Panc1 (cell line): ENCODE measurements at places on chromosomes 2 and 18.

GRCh38 chr2:151478011-151478410, 68.3 kb downstream of the RIF1 start:
- DNase-seq: no peak

- no peak for DNase-seq
These were observed 5.9 kb downstream of the GEN1 start for GRCh38 chr2:17759805-17760204.

DNA sequence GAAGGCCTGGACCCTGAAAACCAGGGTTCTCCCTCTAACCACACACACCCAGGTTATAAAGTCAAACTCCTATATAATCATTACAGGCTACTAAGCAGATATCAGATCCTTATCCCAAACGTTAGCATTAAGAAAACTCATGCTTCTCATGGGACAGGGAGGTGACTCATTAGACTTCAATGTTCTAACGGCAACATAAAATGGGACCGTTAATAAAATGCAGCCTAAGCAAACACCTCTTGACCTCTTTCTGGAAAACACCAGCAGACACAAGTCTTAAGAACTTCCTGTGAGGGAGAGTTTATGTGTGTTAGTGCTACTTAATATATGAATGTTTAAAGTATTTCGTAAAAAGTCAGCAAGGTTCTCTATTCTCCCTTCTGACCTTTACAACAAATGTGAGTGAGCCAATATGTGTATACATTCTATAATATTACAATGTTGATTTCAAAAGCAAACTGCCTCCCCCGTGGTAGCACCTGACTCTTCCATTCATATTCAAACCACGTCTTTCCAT, 31.7 kb downstream of the LPIN2 start:
- peak; percentile 64 for DNase-seq

- DNase-seq: no peak
These were observed 84.5 kb downstream of the ABI2 start for GRCh38 chr2:203412546-203413331.

DNA sequence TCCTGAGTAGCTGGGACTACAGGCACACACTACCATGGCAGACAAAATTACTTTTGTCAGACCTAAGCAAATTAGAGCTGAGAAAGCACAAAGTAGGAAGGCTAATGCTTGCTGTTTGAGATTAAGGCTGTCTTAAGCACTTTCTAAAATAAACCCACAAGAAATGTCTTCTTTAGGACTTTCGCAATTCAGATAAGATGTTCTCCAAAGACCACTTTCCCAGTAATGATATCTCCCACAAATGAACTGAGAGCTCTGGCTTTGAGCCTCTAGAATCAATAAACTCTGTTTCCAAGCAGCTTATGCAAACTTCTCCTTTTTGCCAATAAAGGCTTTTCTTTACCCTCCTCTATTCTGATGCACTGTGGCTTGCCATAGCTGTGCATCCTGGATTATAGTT, 32.0 kb upstream of the GALNT1 start:
- DNase-seq: no peak

DNA sequence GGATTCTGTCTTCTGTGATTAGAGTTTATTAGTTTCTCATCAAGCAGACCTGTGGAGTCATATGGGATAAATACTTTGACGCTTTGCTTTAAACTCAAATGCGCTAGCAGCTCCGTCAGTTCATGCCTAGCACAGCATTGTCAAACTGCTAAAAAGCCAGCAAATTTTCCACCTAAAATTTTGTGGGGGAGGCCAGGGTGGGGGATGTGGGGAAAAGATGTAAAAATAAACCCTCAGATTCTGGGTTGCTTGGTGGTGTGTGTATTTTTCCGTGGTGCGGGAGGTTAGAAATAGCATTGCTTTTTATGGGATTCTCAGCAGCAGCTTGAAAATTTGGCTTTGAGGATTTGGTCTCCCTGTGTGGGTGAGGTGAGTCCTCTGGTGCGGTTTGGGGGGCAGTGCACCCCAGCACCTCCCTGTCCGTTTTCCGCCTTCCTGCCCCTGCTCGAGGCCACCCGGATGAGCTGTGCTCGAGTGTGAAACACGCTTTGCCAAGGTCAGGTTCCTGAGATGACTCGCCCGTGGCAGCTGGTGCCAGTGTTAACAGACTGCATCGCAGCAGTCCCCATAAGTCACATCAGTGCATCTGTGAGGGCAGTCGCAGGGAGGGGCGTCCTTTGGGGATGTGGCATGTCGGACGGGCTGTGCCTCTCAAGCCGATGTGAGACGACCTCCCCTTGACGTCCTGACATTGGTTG, 65.9 kb downstream of the LDLRAD4 start:
- no peak for DNase-seq

- DNase-seq: no peak
These were observed 47.5 kb downstream of the KDM3A start for GRCh38 chr2:86488561-86489250.

- no peak for DNase-seq
These were observed 40.4 kb downstream of the CDKL4 start for GRCh38 chr2:39203382-39203781.

- no peak for DNase-seq
These were observed 1035.8 kb upstream of the FANCL start for GRCh38 chr2:59276917-59277316.

GRCh38 chr2:204538182-204539018, 6.9 kb upstream of the PARD3B start:
- no peak for DNase-seq

GRCh38 chr2:63700271-63700670, 111.5 kb downstream of the MDH1 start:
- DNase-seq: no peak

DNA sequence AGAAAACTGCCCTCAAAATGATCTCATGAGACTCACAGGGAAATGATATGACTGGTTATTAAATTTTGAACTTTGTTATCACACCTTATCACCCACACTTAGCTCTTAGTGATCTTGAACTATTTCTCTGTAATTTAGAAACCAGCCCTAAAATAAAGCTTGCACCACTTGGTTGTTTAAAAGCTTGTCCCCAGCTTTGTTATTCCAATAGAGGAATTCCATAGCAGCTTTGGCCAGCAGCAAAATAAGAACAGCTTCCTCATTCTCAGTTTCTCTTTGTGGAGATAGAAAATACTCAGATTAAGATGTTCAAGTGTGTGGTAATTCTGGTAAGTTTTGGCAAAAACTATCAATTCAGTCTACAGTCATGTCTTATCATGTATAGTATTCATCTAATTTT, 54.4 kb upstream of the CCDC68 start:
- DNase-seq: no peak

- no peak for DNase-seq
These were observed 2.7 kb upstream of the ACTR3 start for GRCh38 chr2:113887009-113887792.

DNA sequence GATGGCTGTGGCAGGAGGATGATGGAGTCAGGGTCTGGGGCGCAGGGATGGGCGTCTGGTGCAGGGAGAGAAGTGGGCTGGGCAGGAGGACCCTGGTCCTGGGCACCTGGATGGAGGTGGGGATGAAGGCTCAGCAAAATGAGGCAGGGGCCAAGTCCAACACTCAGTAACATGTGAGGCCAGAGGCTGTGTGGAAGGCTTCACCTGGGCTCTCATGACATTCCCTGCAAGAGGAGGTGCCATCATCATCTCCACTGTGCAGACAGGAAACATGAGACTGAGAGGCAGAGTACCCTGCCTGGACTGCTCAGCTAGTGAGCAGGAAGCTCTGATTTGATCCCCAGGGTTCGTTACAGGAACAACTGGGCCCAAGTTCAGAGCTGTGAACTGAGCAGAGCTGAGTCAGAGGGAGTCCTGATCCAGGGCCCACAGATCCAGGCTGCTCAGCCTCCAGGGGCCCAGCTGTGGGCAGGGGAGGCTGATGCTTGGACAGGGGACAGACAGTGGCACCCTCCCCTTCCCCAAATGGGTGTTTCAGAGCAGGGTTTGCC, 36.9 kb downstream of the HJURP start:
- no peak for DNase-seq

GRCh38 chr2:143736904-143737303, 607.7 kb downstream of the ARHGAP15 start:
- no peak for DNase-seq

GRCh38 chr2:6637330-6637729, 228.4 kb downstream of the CMPK2 start:
- no peak for DNase-seq

- DNase-seq: no peak
These were observed 88.5 kb upstream of the RBBP8 start for GRCh38 chr18:22844628-22845027.

- no peak for DNase-seq
These were observed 1485.1 kb upstream of the TMEFF2 start for GRCh38 chr2:193679847-193680246.

DNA sequence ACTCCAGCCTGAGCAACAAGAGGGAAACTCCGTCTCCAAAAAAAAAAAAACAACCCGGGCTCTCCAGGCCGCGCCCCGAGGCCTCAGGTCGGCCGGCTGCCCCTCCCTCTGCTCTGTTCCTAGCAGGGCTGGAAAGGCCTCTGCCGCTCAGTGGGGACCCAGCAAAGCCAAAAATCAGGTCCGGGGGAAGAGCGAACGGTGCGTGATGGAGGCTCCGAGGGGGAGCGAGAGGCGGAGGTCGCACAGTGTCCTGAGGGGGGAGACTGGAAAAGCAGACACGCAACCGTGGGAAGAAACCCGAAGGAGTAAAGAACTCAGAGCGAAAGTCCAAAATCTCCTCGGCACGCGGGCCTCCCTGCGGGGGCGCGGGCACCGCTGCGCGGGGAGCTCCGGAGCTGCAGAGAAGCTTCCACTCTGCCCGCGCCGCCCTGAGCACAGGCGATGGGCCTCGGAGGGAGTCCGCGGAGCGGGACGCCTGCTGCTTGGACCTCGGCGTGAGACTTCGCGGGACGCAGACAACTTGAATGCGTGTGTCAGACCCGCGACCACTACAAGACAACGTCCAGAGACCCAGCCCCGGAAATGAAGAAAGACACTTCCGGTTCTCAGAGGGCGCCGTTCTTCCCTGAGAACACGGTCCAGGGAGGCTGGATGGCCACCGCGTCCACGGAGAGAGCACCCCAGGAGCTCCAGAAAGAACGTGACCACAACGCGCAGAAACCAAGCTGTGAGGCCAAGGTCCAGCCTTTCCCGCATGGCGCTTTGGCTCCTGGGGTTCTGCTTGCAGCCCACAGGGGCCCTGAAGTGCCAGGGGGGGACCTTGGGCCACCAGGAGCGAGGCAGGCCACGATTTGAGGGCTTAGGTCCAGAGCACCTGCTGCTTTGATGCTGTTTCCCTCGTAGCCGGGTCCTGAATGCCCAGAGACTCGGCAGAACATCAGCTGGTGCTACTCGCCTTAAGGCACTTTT, 219.8 kb downstream of the DPP10 start:
- no peak for DNase-seq

DNA sequence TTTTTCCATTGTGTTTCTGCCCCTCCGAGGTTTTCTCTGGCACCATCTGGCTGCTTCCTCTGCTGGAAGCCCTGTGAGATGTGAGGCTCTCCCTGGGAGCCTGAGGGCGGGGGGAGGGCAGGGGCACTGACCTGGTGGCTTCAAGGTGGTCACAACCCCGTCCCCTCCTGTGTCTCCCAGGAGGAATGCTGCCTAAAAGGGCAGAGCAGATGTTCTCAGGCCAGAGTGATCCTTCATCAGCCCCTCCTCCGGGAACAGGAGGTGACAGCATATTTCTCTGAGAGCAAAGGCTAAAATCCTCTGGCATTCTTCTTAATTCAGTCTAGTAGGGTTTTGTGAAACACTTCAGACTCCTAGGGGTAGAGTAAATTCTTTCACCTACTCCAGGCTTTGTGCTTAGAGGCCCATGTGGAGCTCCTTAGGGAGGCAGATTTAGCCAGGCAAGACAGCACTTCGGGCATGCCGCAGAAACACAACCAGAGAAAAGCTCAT, 18.3 kb upstream of the GREB1 start:
- no peak for DNase-seq

DNA sequence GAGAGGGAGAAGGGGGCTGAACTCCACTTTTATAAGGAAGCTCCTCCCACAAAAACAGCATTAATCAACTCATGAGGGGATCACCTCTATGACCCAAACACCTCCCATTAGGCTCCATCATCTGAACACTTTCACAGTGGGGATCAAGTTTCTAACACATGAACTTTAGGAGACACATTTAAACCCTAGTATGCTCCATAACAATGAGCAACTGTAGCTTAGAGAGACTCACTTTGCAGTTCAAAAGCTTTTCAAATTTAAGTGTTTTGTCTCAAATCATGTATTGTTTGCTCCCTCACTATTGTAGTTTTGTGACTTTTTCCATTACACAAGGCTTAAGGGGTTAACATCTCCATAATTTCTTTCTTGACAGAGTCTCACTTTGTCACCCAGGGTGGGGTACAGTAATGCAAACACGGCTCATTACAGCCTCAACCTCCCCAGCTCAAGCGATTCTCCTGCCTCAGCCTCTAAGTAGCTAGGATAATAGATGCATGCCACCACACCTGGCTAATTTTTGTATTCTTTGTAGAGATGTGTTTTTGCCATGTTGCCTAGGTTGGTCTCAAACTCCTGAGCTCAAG, 352.7 kb upstream of the CDH20 start:
- DNase-seq: no peak

DNA sequence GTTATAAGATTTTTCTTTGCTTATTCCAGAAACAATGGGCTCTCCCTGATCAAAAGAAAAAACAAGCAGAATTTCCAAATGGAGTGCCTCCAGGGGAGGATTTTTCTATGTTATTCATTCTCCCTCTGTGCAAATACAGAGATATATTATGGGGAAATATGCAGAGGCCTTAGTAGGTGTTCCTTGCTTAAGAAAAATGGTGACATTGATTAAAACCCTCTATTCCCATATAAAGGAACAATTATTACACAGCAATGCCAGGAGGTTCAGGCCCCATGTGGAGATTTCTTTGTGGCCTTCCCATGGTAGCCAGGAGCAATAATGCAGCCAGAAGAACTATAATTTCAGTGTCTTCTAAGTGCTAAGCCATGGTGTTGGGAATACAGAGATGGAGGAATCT, 255.9 kb upstream of the CXCR4 start:
- DNase-seq: no peak

DNA sequence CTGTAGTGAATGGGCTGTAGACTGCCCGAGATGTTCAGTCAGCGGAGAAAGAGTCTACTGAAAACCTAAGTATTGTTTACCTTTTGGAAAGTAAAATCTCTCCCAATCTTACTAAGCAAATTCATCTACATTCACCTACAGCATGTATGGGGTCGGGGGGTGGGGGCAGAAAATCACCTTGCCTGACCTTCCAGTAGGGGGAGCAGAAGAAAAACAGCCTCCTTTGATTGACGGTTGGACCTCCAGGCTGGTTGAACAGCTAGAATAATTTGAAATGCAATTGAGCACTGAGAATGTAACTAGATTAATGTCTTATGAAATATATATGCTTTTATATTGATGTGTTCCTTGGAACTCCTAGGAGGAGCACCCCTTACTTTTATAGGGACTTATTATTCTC, 10.0 kb downstream of the LRATD1 start:
- no peak for DNase-seq

GRCh38 chr2:206935991-206936842, 3.1 kb upstream of the CPO start:
- DNase-seq: no peak

GRCh38 chr2:29293830-29294438, 178.7 kb downstream of the CLIP4 start:
- no peak for DNase-seq

GRCh38 chr2:10271509-10271908, 31.2 kb upstream of the HPCAL1 start:
- DNase-seq: no peak
